ENCODE measurements at places on chromosomes 7 and 10.

- peak; percentile 13 for DNase-seq
Measured at GRCh38 chr7:95199779-95200558, 124.4 kb downstream of the PON1 start.

- DNase-seq: no peak
Measured at GRCh38 chr10:98344589-98345038, 70.4 kb downstream of the PYROXD2 start.

GRCh38 chr10:69422676-69423075, 6.0 kb upstream of the TACR2 start:
- no peak for DNase-seq

DNA sequence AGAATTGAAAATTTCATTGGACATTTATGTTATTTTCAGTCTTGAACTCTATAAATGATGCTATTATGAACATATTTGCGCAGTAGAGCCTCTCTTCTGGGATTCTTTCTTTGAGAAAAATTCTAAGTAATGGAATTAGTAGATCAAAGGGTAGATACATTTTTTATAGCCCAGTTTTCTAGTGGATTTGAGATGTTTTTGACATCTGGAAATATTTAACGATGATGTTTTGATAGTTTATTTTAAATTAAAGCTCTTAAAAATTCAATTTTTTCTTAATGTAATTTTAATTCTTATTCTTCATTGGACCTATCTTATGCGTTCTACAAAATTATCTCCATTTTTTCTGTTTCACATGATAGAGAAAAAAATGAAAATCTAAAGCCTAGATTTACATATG, 103.0 kb downstream of the ADAM22 start:
- no peak for DNase-seq
